Activated naive CD8-positive, alpha-beta T cell treated with anti-CD3 and anti-CD28 coated beads, Interleukin-2, amount 50 U/mL, for 16 hours (primary cell): ENCODE measurements at places on chromosomes 7 and 10.

- no peak for DNase-seq
Observed at GRCh38 chr7:131692131-131692960, 135.9 kb upstream of the PODXL start.

DNA sequence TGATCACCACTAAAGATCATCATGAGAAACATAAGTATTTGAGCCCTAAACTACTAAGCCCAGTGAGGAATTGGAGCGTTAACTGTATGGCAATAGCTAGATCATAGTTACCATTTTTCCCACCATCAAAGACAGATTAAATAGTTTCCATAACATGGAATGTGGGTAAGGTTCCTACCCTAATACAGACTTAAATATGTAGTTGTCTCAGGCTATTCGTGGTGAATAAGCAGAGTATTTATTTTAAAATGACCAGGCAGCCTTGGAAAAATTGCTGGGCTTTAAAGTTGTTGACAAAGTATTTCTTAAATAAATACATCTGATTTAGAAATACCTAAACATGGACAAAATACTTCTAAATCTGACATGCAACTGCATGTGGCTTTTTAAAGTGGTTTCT lies 106.8 kb downstream of the NT5C2 start:
- DNase-seq, result no peak

DNA sequence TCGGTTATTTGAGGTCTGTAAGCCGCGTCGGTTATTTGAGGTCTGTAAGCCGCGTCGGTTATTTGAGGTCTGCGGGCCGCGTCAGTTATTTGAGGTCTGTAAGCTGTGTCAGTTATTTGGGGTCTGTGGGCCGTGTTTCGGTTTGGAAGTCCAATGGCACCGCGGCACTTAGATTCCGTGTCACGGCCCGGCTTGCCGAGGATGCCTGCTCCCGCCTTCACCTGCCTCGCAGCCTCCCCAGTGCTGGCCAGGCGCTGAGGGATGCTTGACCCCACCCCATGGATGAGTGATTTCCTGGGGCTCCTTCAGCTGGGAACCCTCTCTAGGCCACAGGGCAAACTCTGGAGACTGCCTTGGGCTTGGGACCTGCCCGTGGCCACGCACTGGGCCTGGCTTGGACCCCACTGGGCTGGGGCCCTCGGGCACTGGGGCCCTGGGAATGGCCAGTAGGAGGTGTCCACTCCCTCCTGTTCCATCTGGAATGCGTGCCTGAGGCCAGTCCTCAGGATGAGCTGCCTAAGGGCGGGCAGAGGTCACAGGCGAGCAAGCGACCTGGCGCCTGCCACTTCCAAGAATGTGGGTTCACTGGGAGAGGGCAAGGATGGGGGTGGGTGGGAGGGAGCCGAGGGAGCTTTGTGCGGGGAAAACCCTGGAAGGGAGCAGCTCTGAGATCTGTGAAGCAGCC lies 25.6 kb downstream of the ADGRA1 start:
- DNase-seq, result no peak

GRCh38 chr7:131385039-131385605 lies 57.4 kb downstream of the MKLN1 start:
- no peak for DNase-seq

- DNase-seq, result no peak
Observed at GRCh38 chr10:112985690-112986543, 35.9 kb downstream of the TCF7L2 start.

GRCh38 chr10:76644476-76644875 lies 993.1 kb downstream of the KCNMA1 start:
- DNase-seq, result no peak

- DNase-seq, result no peak
Observed at GRCh38 chr7:89926194-89926593, 228.1 kb upstream of the STEAP1 start.

GRCh38 chr7:49775949-49776443 lies 2.6 kb downstream of the VWC2 start:
- no peak for DNase-seq

DNA sequence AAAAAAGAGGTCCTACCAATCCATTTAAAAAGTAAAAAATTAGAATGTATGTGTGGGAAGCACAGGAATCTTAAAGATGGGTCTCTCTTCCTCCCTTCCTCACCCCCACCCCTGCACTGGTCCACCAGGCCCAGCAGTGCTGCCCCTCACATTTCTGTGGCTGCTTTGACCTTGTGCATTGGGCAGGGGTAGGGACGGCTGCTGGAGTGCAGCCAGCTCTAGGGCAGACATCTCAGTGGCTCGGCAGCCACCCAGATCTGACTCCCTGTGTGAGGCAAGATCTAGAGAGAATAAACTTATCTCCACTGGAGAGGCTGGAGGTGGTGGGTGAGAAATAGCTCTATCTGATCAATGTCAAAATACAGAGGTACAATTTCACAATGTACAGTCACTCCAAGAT lies 6.7 kb downstream of the FAM180A start:
- no peak for DNase-seq

DNA sequence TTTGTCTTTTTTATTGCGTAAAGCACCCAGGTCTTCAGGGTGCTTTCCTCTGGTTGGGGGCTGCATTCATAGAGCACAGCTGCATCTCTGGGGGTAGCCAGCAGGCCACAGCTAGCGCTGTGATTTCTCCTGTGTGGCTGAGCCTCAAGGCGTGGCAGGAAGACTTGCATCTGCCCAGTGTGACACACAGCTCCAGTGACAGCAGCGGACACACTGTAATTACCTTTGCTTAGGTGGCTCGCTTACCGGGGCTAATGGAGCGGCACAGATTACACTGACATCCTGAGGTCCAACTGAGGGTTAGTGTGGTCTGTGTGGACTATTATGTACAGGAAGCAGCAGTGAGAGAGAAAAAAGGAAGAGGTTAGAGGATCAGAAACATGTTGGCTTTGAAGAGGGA lies 27.1 kb downstream of the ABCB4 start:
- DNase-seq, result no peak

- DNase-seq, result no peak
Observed at GRCh38 chr7:55774327-55775050, 88.1 kb downstream of the SEPTIN14 start.

DNA sequence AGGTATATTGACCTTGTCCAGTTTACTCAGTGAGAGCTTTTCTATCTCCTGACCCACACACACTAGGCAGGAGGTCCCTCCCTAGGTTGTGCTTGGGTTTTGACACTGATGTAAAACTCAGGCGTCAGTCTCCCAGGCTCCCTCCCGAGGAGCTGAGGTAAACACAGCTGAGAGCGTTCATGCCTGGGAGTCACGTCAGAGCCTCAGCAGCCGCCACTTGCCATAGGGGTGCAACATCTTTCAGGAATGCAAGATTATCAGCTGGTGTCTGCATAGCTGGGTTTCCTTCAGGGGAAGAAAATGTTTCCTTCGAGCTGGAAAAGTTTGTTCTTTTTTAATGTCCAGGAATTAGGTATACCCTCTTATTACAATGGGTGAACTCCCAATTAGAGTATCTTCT lies 70.6 kb downstream of the FGFR2 start:
- no peak for DNase-seq

DNA sequence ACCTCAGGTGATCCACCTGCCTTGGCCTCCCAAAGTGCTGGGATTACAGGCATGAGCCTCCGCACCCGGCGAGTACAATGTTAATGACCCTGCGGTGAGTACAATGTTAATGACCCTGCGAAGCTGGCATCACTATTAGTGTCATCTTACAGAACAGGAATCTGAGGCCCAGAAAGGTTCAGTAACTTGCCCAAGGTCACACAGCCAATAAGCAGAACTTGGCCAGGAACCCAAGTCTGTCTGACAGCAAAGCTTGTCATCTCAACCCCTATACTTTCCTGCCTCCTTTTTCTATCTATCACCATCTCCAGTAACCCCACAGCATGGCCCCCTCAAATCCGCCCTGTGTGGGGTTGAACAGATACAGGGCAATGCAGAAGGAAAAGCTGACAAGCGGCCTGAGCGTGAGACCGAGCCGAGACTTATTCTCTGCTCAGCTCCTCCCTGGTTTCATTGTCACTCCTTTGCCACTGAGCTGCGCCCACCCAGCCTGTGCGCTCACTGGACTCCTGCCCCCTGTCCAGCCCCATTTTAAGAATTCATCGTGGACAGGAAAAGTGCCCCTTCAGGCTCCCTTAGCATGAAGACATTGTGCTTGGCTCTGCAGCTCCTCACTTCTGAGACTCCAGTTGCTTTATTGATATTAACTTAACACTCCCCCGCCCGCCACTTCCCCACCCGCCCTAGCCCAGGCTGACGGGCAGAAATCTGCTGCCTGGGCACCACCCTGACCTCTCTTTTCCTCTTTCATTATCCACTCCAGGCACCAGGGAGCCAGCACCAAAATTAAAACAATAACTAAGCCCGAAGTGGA lies 58.1 kb upstream of the LBX1 start:
- no peak for DNase-seq

DNA sequence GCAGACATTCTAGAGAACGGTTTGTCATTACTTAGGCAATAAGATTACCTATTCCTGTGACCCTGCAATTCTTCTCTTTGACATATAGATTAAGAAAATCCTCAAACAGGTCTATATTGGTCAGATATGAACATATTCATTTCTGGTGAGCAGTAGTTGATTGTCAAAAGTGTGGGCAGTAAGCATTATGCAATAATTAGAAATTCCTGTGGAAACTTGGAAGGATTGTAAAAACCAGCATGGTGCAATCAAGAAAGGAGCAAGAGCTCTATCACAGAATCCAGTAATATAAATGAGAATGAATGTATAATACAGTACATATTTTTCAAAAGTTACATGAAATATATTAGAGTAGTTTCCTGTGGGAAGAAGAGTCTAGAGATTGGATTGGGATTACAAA lies 406.5 kb downstream of the SUGCT start:
- no peak for DNase-seq

- no peak for DNase-seq
Observed at GRCh38 chr10:45354261-45354660, 19.8 kb upstream of the ALOX5 start.

GRCh38 chr10:103295374-103296015 lies 18.6 kb downstream of the INA start:
- DNase-seq, result no peak

- no peak for DNase-seq
Observed at GRCh38 chr7:155816996-155817395, 4.7 kb upstream of the SHH start.

DNA sequence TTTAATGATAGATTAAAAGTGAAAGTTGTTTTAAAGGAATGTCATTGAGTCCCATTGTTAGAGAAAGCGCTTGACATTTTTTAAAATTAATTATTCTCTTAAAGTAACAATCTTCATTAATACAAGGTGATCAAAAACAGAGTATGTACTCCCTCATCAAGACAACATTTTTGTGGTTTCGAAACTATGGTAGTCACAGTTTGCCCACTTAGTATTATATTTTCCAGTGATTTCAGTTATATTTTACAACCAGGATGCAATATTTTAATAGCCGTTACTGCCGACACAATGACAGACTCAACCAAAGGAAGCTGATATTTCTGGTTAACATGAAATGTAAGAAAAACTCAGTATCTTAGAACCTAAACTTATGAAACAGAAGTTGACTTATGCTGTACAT lies 31.3 kb downstream of the MKX start:
- no peak for DNase-seq

DNA sequence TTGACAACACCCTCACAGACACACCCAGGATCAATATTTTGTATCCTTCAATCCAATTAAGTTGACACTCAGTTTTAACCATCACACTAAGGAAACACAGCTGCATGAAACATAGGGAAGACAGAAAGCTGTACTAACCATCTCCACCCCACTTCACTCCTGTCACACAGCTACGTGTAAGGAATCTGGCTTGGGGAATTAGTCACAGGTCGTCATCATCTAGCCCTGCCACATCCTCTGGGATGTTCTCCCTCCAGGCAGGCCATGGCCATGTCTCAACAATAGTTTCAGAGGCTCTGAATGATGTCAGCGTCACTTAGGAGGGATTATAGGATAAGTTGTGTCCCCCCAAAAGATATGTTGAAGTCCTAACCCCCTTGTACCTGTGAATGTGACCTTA lies 10.8 kb upstream of the SEMA3C start:
- no peak for DNase-seq
